SK-MEL-5 (cell line): ENCODE measurements at places on chromosomes 7 and 10. TPM values are rescaled to one million over a fixed set of nuclear protein-coding genes. Genes with fewer than 3 reads are reported as not detected.

- no peak for DNase-seq
Measured at GRCh38 chr7:91030680-91031380, 233.4 kb upstream of the FZD1 start.

DNA sequence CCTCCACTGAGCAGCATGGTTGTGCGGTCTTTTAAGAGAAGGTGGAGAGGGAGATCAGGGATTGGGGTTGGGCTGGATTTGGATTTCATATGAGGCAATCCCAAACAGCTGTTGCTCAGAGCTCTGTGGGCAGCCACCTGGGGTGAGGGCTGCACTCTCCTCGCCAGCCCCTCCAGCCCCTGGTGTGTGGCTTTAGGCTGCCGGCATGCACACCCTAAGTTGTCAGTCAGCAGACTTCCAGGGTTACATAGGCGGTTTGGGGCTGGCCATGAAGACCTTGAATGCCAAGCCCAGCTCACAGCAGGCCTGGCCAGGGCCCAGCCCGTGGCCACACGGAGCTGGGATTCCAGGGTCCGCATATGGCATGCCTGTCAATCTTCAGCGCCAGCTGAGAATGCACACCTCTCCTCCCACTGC, 54.8 kb downstream of the ZMIZ1 start:
- DNase-seq: no peak

GRCh38 chr7:2701832-2702593, 14.0 kb downstream of the AMZ1 start:
- DNase-seq: no peak

NEUROD6 gene
- not detected in 2 replicates for total RNA-seq

DNA sequence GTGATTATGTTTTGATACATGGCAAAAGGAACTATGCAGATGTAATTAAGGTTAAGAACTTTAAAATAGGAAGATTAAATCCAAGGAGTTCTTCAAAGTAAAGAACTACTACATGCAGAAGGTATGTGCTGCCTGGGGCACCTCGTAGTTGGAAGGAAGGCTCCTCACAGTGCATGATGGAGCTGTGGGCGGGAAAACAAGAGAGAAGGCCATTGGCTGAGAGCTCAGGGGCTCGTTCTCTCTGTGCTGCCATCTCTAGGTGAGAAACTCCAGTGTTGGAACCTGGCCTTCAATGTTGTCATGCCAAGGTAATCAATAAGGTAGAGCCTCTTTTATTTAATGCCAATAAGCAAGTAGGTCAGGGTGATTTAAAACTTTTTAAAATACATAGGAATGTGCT, 391.4 kb upstream of the ETV1 start:
- DNase-seq: no peak

GRCh38 chr10:85642421-85643170, 724.0 kb downstream of the GRID1 start:
- DNase-seq: peak; percentile 11

TAS2R41 gene
- total RNA-seq: not detected in 2 replicates

DNA sequence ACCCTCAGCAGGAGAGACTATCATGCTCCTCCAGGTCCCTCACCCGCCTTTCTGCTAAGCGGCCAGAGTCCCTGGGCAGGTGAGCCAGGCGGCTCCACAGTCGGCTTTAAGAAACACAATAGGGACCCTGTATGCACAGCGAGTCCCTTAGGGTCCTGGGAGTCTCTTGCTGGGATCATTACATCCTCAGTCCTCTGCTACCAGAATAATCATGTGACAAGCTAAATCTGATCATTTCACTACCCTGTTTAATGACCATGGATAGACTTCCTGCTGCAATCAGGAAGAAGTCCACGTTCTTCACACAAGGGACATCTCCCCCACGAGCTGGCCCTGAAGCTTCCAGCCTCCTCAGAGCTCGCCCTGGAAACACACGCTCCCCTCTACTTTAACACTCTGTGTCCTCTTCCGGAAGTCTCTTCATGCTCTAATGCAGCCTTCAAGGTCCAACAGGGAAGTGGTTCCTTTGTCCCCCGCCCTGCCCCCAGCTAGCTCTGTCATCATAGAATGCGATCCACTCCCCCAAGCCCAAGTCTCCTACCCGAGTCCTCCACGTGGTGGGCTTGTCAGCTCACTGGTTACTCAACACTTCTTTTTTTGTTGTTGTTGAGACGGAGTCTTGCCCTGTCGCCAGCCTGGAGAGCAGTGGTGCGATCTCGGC, 101.5 kb downstream of the RNF216 start:
- no peak for DNase-seq

INMT gene
- not detected in 2 replicates for total RNA-seq

DNA sequence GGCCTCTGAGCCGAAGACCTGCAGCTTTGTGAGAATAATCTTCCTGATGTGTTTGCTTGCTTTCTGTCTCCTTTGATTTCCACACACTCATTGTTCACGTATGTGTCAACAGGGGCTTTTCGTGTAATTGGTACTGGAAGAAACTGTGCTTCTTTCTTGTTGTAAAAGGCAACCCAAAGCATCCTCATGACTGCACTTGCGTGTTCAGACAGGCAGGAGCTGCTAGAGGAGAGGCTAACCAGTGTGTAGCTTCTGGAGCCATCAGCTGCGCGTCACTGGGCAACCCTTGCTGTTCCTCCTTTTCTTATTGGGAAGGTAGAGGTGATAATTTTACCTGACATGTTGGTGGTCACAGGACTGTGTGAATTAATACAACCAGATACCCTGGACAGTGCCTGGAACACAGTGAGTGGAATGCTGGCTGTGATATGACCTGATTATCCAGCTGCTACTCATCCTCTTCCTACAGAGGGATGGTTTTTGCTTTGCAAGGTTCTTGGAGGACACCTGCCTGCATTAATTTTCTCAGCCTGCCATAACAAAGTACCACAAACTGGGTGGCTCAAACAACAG, 213.0 kb downstream of the ABCA13 start:
- no peak for DNase-seq
